ENCODE measurements at places on chromosomes 5 and 9.

- no peak for DNase-seq
These were observed 1.3 kb upstream of the NIPBL start for GRCh38 chr5:36875051-36875789.

- DNase-seq = no peak
These were observed 58.3 kb upstream of the SHB start for GRCh38 chr9:38127271-38127839.

- DNase-seq = no peak
These were observed 64.7 kb upstream of the LPAR1 start for GRCh38 chr9:111102793-111103464.

GRCh38 chr9:1294641-1295258 lies 244.6 kb downstream of the DMRT2 start:
- no peak for DNase-seq

DNA sequence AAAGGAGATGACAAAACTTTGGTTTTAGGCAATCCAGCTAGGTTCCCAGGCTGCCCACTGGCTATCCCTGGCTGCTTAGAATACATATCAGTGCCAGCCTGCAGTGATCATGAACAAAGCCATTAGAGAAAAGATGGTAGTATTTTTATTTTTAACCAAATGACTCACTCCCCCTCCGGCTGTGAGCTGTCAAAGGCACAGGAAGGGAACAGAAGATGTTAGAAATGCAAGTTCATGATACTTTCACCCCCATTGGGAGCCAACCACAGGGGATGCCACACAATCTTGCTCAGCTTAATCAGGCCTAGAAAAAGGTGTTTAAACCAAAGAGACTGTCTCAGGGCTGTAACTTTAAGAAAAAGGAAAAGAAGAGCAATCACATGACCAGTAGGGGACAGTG lies 70.3 kb upstream of the ASTN2 start:
- no peak for DNase-seq

DNA sequence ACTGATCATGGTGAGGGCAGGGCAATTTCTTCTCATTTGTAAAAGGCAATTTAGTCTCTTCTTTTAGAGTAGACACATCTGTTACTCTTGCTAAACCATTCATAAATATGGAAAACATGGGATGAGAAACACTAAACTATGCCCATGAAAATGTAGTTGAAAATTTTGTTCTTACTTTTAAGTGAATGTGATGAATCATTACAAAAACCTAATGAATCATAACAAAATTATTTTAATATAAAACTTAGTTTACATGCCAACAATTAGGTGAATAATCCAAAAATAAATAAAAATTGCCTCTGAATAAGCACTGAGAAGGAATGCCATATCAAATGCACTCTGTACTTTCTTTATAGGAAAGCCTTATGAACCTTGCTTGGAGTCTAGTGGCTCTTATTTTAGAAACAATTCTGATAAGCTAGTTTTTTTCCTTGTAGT lies 297.7 kb upstream of the EFNA5 start:
- no peak for DNase-seq

GRCh38 chr9:120901755-120902568 lies 24.6 kb downstream of the TRAF1 start:
- no peak for DNase-seq

GRCh38 chr9:128917151-128917849 lies 3.5 kb upstream of the PHYHD1 start:
- no peak for DNase-seq

- no peak for DNase-seq
These were observed 3.6 kb upstream of the NPR3 start for GRCh38 chr5:32707418-32707997.

DNA sequence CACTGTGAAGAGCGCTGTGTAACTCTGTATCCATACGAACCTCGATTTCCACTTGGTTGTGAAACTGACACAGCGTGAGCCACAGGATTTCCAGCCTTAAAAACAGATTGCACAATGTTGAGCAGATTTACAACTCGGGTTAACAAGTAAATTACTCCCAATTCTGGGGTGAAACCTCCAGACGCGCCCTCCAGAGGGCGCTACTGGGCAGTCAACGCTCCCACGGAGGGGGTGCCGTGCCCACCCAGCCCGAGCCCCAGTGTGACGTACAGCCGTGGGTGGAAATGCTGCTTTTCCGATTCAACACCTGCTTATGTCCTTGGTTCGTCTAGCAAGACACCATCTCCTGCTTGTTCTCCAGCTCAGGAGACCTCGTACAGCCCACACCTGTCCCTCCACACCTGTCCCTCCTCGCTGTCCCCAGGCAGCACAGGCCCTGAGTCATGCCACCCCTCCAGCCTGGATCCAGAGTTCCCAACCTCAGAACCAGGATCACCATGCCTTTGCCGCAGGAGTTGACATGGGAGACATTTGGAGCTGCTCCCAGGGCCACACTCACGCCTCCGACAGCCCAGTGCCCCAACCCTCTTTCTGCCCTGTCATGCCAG lies 34.4 kb upstream of the SLC6A3 start:
- DNase-seq = no peak

DNA sequence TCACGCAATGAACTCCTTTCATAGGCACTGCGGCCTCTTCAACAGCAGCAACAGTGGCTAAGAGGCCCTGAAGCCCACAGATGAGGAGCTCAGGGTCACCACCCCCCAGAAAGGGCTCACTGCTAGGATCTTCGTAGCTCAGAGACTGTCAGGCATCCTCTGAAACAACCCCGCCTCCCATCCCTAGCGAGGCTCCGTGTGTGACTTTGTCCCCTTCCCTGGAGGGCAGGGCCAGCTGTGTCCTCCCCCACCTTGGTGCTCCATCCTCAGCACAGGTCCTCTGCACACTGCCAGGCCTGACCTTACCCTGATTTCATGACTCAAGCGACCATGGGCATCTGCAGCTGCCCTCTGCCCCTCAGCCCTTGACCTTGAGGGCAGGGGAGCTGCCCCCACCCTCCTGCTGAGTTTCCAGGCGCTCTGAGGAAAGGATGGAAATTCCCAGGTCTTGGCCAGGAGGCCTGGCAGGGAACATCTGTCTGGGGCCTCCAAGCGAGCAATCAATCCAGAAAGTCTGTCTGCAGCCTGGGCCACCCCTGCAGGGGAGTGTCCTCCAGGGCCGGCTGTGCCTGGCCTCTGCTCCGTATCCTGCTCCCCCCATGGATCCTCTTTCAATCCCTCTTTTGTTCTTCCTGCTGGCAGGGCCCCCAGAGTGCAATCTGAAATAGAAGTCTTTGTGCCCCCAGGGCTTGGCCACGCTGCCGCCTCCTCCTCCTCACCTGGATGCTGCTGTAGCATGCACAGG lies 6.8 kb upstream of the IRX4 start:
- no peak for DNase-seq

DNA sequence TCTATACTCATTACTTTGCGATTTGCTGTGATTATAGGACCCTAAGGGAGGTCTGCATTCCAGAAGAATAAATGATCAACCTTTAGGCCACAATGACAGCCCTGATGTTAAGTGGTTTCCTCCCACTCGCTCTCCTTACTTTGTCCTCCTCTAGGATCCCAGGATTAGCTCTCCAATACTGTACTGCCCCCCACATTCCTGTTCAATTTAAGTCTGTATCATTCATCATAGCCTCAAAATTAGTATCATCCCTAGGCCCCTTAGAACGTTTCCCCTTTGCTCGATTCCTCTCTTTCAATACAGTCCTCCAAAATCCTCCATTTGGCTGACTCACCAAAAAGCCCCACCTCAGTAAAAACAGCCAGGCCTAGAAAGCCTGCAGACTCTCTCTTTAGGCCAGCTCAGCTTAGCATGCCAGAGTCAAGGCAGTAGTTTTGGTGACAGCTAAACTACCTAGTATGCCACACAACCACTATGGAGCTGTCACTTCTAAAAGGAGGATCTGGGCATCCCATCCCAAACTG lies 24.4 kb downstream of the RNF145 start:
- DNase-seq = no peak

DNA sequence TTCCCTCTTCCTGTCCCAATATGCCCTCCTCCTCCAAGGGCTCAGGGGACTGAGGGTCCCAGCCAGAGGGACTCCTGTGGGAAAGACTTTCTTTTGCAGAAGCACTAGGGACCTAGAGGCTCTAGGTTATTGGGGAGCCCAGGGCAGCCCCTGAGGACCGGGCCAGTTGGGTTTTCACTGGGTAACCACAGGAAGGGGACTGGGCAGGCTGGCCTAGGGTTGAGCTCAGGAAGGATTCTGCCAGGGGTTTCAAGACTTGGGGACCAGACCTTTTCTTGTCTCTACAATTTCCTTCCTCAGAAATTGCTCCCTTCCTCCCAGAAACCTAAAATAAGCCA lies 24.4 kb upstream of the HMCN2 start:
- DNase-seq = no peak

GRCh38 chr9:84821431-84821830 lies 151.9 kb downstream of the NTRK2 start:
- no peak for DNase-seq

DNA sequence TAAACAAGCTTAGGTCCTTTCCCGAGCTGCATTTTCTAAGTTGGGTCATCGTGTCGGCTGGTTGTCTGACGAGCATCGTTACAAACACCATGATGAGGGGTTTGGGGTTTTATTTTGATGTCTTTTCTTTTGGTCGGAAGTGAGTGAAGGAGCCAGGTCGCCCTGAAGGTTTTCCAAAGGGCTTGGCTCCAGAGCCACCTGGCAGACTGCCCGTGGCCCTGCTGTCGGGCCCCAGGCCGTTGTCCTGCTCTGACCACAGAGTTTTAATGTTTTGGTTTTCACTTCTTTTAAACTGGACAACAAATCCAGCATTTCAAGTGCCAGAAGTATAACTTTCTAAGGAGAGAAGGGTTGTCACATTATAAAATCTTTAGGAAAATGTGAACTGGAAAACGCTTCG lies 42.3 kb downstream of the TENT4A start:
- DNase-seq = no peak

DNA sequence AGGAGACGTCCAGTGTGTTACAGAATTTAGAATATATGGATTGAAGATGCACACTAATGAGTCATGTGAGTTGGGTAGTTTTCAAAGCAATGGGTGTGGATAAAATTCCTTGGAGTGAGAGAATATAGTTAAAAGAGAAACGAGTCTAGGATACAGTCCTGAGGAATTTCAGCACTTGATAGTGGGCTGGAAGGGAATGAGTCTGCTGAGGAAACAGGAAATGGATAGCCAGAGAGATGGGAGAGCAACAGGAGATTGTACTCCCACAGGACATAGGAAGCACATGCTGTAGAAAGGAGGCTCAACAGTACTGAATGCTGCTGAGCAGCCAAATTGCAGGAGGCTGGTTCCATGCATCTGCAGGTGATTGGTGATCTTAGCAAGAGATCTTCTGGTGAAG lies 68.1 kb downstream of the FBN2 start:
- DNase-seq = no peak

GRCh38 chr9:123072407-123072995 lies 39.0 kb downstream of the GPR21 start:
- DNase-seq = no peak

DNA sequence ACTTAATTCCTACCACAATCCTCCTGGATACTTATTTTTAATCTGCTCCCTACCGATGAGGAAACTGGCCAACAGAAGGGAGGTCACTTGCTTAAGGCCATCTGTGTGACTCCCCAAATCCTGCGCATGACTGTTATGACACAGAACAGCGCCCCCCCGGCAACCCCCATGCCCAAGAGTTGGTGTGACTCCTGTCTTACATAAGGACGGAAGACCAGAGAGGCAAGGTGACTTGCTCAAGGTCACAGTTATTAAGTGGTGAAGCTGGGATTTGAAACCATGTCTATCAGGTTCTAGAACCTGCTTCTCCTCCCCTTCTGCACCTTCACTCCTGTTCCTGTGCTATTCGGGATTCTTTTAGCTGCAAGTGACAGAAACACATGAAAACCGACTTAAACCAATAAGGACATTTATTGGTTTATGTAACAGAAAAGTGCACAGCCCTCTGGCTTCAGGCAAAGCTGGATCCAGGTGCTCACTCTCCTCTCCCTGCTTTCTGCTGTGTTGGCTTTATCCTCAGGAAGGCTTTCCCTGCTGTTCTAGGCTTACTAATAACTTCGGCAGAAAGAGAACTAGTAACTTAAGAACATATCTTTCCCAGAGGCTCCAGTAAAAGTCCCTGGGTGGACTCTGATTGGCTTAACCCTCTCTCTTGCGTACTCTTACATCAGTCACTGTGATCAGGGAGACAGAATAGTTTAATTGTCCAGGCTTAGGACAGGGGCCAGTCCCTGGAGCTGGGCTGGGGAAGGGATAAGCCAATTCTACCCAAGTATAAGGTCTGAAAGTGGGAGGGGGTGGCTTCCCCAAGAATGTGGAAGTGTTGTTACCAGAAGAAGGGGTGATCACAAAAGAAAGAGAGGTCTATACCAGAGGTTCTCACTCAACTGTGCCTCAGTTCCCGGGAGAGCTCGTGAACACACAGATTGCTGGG lies 43.7 kb downstream of the FGF18 start:
- no peak for DNase-seq

GRCh38 chr9:37776328-37776727 lies 8.5 kb downstream of the EXOSC3 start:
- DNase-seq = no peak

GRCh38 chr5:116442095-116442534 lies 132.5 kb downstream of the SEMA6A start:
- DNase-seq = peak; percentile 8

- no peak for DNase-seq
These were observed 129.6 kb upstream of the GRIA1 start for GRCh38 chr5:153360860-153361259.

DNA sequence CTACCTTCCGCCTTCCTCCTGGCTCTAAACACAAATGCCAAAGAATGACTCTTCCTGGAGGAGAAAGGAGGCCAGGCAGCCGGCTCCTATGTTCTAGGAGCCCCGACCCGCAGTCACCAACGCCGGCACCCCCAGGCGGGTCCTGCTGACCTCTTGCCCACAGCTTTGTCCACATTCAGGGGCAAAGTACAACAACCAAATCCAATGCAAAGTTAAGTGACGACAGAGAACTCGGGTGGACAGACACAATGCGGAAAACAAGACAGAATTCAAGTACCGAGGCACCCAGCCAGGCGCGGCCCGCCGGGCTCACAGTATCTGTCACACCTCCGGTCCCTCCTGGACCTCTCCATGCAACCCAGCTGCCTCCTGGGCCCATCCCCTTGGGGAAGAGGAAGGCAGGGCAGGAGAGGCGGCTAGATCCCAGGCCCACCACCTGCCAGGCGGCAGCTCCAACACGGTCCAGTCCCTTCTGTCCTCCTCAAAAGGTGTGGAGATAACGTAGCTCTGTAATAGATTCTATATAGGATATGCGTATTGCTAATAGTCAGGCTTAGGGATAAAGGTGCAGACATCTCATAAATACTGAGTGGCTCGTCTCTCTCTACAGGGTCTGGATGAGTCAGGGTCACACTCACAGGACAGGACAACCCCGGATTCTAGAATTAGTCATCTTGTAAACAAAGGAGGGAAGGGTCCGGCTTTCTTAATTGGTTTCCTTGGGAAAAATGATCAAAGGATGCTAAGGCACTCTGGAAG lies 46.9 kb upstream of the UBAC1 start:
- DNase-seq = no peak

All from GOT3 (cell line).